Foreskin fibroblast (primary cell): ENCODE measurements at places on chromosomes 1 and 21.

GRCh38 chr1:31669786-31670592, 25.3 kb upstream of the PEF1 start:
- DNase-seq: peak; percentile 70

DNA sequence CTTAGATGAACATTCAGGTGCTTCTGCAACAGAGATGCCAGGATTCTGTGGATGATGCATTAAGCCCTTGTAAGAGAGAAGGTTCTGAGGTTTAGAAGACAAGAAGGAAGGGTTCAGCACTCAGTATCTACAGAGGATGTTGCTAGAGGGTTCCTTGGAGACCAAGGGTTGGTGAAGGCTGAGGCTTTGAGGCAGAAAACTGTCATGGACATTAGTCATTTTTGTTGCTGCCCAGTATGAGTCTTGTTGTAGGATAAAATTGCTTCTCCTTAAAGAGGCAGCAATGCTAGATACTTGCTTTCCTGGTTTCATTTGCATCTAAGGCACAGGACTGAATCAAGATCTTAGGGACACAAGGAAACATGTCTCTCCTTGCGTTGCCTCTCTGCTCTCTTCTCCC, 319.4 kb upstream of the NFIA start:
- peak; percentile 58 for DNase-seq

DNA sequence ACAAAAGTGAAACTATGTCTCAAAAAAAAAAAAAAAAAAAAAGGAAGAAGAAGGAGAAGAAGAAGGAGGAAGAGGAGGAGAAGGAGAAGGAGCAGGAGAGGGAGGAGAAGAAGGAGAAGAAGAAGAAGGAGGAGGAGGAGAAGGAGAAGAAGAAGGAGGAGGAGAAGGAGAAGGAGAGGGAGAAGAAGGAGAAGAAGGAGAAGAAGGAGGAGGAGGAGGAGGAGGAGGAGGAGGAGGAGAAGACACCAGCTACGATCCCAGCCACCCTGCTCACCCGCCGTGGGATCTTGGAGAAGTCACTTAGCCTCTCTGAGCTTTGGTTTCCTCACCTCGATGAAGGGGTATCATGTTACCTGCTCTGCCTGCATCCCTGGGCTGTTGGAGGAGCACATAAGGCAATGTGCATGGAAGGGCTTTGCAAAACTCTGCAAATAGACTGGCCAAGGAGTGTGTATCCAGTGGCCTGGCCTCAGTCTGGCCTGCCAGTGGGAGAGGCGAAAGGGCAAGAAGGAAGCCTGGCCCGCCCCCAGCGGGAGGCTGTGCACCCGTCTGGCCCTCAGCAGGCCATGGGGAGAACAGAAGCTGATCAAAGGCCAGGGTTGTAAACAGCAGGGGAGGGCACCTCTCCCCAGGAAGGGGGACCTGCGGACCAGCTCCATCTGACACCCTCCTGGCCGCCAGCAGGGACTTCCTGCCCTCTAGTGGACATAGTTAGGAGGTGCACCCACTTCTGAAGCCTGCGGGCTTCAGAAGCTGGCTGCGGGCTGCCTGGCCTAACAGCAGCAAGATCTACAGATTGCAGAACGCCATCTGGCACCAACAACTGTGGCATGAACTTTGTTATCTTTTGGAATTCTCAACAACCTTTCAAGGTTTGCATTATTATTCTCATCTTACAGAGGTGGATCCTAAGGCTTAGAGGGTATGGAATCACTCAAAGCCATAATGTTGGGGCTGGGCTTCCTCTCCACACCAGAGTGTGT, 19.2 kb upstream of the CDK18 start:
- DNase-seq: peak; percentile 47

DNA sequence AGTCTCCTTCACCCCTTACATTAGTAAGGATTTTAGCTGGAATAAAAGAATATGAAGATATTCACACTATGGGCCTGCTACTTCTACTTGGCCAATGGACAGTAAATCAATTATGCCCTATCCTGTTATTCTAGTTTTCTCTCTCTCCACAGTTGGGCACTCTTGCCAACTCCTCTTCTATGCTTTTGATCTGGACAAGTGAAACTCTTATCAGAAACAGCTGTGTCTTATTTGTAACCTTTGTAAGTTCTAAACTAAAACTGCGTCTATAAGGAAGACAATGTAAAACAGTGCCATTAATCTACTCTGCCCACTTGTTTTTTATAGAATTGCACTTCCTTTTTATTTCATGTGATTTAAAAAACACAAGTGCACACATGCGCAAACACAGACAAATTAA, 244.0 kb upstream of the DMRTA2 start:
- no peak for DNase-seq

DNA sequence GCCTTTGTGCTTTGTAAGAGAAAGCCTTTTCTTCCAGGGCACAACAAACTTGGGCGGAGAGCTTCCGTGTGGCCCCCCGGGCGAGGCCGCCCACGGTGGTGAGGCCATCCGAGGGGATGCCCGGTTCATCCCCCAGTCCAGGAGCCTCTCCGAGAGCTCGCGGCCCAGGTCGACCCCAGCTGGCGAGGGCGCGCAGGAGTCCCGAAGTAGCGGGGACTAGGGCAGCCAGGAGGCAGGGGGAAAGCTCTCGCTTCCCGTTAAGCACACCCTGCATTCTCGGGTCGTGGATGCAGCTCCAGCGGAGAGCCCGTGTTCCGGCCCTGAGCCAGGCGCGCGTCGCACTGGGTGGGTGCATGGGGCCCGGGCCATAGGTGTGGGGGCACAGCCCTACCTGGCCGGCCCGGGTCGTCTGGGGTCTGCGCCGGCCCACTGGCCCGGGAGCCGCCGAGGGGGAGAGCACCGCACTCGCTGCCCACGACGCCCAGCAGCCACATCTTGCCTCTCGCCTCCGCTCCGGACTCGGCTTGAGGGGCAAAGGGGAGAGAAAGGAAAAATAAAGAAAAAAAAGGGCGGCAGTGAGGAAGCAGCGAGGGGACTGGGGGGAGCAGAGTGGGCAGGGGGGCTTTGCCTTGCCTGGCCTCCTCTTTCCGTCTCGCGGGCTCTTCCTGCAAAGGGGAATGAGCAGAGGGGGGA, 1.8 kb downstream of the RNF220 start:
- DNase-seq: peak; percentile 39

DNA sequence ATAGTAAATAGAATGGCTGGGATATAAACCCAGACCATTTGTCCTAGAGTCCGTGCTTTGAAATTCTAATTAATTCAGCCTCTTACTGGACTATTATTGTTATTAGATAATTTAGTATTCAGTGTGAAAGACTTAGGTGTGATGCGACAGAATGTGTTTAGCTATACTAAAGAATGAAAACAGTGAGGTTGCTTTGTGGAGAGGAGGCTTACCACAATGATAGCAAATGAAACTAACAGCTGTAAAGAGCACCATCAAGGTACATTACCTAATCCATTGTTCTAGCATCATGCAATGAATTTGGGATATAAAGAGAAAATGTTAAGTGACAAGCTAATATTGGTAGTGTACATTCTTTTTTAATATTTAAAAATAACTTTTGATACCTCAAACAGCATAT, 911.1 kb downstream of the KCNT2 start:
- DNase-seq: no peak

GRCh38 chr1:91684481-91685196, 184.0 kb downstream of the CDC7 start:
- peak; percentile 76 for DNase-seq

DNA sequence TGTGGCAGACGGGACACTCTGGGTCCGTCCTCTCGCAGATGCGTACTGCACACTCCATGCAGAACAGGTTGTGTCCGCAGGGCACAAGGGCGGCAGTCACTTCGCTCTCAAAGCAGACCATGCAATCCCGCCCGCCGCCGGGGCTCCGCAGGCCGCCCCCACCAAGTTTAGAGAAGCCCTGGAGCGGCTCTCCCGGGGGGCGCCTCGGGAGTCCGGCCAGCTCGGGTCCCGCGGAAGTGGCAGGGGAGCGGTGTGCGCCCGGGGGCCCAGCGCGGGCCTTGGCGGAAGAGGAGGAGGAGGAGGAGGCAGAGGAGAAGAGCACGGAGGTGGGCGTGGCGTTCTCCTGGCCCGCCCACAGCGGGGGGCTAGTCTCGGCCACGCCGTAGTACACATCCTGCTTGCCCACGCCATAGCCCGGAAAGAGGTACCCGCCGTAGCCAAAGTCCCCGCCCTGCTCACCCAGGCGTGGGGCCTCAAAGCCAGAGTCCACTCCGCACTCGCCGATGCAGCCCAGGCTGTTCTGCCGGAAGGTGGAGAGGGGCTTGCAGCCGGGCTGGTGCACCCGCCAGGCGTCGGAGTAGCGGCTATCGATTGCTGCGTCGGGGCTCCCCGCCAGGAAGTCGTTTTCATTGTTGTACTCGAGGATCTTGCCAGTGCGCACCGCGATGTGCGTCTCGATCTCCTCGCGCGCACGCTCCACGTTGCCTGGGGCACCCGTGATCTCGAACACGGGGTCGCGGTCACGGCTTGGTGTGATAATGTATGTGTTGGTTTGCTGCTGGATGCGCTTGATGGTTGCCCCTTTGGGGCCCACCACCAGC, 5.4 kb downstream of the MEX3A start:
- peak; percentile 68 for DNase-seq

DNA sequence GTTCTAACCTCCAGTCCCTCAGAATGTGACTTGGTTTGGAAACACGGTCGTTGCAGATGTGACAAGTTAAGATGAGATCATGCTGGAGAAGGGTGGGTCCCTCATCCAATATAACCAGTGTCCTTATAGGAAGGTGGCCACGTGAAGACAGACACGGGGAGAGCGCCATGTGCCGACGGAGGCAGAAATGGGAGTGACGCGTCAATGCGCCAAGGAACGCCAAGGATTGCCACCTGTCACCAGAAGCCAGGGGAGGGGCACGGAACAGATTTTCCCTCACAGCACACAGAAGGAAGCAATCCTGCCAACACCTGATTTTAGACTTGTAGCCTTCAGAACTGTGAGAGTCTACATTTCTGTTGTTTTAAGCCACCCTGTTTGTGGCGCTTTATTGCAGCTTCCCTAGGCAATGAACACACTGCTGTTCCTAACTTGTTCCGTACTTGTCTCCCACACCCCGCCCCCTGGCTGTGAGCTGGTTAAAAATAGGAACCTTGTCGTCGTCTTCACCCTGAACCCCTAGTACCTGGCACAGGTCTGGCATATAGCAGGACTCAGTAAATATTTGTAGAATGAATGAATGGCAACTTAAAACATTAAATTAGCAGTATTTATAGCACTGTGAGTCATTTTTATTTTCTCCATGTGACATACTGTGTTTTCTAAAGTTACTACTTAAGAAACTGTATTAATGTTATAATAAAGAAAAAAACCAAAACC, 14.2 kb downstream of the RIMS3 start:
- DNase-seq: no peak

DNA sequence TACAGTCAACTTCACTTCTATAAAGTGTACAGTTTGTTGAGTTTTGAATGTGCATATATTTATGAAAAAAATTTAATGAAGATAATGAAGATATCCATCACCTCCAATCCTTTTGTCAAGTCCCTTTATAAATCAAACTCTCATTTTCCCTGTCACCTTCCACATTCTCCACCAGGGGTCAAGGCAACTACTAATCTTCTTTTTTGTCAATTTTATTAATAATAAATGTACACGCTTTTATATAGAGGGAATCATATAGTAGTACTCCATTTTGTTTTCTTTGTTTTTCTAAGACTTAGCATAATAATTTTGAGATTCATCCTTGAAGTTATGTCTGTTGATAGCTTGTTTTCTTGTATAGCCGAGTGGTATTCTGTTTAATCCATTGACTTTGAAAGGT, 1594.2 kb upstream of the PRMT6 start:
- no peak for DNase-seq

DNA sequence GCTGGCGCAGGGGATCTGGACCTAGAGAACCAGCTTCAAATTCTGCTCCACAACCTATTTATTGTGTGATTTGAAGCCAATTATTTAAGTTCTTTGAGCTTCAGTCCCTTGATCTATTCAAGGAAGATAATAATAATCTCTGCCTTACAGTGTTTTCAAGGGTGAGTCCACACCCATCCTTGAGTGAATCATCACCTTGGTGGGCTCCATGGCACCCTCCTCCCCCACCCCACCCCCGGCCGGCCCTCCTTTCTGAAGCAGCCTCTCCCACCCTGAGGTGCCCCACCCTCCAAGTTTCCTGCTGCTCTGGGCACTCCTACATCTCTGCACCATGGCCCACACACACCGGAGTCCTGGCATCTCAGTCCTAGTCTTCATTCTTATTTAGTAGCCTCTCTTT, 38.3 kb downstream of the TCP10L start:
- DNase-seq: no peak

DNA sequence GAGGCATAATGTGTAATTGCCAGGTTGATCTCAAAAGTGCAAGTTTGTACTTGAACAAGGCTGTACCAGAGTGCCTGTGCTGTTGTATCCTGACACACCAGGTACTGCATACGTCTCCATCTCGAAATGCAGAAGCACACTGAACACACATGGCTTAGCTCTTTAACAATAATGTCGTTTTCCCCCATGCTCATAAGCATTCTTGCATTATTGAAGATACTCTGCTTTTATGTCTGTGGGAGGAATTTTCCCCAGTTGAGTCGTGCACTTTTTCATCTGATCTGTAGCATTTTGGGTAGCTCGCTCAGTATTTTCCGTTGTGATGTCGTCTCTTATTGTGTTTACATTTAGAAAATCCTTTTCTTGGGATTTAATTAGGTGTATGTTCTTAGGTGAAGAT, 98.7 kb downstream of the PCBP3 start:
- DNase-seq: no peak

GRCh38 chr1:64508629-64509028, 38.7 kb downstream of the CACHD1 start:
- no peak for DNase-seq

GRCh38 chr1:95021805-95022643, 50.7 kb downstream of the ALG14 start:
- peak; percentile 48 for DNase-seq

- DNase-seq: no peak
These were observed 66.3 kb downstream of the RRAGC start for GRCh38 chr1:38793299-38793698.

- DNase-seq: no peak
These were observed 28.8 kb downstream of the SPSB1 start for GRCh38 chr1:9321480-9321849.
